ENCODE measurements at places on chromosomes 6 and 20.
A peak's percentile ranks its signal among the peaks of the same experiment; 100 is the strongest.

GRCh38 chr6:54236984-54237383, 71.3 kb upstream of the TINAG start:
- no peak for DNase-seq

GRCh38 chr6:25332655-25333071, 53.5 kb downstream of the CARMIL1 start:
- no peak for DNase-seq

DNA sequence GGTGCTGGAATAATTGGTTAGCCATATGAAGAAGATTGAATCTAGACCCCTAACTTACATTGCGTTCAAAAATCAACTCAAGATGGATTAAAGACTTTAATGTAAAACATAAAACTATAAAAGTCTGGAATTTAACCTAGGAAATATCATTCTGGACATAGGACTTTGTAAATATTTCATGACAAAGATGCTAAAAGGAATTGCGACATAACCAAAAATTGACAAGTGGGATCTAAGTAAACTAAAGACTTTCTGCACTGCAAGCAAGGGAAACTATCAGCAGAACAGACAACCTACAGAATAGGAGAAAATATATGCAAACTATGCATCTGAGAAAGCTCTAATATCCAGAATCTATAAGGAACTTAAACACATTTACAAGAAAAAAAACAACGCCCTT, 45.5 kb upstream of the SLC35F1 start:
- no peak for DNase-seq

DNA sequence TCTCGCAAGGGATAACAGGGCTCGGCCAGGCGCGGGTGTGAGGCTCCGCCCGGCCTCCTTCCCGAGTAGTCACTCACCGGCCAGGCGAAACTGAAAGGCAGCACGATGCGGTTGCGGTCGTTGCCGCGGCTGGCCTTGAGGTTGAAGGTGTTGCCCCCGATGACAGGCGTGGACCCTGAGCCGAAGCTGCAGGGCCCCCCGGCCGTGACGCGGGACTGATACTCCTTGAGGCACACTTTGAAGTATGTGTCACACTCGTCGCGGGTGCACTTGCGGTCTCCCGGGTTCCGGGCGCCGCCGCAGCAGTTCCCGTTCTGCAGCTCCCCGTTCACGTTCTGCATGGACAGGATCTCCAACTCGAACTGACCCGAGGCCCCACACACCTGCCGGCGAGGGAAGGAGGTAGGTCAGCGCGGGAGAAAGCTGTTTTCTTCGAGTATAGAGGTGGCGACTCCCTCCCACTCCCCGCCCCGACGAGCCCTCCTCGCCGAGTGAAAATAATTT, 1.1 kb downstream of the JAG1 start:
- peak; percentile 17 for DNase-seq

DNA sequence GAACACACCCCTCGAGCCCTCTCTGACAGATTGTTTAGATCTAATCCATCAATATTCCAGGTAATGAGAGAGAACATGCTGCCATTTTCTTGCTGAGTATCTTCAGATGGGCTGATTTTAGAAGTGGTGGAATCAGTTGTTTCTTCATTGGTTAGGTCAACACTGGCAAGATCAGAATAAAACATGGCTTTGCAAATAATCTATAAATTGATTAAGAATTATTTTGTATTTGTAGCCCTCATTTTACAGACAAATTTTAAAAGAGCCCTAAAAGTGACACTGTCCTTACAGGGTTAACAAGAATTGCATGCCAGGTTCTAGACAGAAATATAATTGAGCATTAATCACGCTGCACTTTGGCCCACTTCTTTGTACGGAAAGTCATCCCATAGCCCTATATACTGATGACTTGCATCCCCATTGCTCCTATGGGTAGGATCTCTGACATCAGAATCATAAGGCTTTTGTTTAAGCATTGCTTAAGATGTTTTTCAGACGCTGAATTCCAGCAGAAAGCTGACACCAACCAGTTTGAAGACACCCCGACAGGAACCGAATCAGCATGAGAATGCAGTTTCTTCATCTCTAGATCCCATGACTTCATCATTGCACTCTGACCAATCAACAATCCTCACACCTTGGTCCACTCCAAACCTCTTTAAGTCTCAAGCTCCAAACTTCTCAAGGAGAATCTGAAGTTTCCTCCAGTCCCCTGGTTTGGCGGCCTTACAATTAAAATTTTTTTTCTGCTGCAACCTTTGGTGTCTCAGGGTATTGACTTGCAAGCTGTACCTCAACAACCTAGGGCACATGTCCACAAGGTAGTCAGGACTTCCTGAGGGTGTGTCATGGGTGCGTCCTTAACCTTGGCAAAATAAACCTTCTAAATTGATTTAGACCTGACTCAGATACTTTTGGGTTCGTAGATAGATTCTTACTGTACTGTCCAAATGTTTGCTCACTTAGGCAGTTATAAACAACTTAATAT, 7.8 kb downstream of the TDP2 start:
- no peak for DNase-seq

DNA sequence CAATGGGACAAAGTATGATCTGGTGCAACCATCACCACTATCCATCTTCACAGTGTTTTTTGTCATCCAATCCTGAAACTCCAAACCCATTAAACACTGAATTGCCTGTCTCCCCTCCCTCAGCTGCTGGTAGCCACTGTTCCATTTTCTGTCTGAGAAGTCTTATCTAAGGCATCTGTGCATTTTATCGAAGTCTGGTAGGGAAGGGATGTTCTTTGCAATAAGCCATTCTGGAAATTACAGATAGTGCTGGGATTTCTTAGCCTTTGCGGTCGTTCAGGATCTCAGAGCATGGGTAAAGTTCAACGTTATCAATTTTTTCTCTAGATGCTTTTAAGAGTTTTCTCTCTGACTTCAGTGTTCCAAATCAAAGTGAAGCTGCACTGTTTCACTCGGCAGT, 24.1 kb downstream of the KIF25 start:
- DNase-seq: no peak

DNA sequence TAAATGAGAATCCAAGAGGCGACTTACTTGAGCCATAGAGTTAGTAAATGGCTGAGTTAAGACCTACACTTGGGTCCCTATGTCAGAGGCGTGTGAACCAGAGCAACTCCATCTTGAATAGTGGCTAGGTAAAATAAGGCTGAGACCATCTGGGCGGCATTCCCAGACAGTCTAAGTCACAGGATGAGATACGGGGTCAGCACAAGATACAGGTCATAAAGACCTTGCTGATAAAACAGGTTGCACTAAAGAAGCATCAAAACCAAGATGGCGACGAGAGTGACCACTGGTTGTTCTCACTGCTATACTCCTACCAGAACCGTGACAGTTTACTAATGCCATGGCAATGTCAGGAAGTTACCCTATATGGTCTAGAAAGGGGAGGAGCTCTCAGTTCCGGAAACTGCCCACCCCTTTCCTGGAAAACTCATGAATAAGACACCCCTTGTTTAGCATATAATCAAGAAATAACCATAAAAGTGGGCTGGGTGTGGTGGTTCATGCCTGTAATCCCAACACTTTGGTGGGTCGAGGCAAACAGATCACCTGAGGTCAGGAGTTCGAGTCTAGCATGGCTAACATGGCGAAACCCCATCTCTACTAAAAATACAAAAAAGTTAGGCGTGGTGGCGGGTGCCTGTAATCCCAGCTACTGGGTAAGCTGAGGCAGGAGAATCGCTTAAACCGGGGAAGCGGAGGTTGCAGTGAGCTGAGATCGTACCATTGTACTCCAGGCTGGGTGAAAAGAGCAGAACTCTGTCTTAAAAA, 43.9 kb upstream of the EEF1A1 start:
- DNase-seq: no peak

- no peak for DNase-seq
Measured at GRCh38 chr20:23179766-23180403, 93.8 kb upstream of the CD93 start.

DNA sequence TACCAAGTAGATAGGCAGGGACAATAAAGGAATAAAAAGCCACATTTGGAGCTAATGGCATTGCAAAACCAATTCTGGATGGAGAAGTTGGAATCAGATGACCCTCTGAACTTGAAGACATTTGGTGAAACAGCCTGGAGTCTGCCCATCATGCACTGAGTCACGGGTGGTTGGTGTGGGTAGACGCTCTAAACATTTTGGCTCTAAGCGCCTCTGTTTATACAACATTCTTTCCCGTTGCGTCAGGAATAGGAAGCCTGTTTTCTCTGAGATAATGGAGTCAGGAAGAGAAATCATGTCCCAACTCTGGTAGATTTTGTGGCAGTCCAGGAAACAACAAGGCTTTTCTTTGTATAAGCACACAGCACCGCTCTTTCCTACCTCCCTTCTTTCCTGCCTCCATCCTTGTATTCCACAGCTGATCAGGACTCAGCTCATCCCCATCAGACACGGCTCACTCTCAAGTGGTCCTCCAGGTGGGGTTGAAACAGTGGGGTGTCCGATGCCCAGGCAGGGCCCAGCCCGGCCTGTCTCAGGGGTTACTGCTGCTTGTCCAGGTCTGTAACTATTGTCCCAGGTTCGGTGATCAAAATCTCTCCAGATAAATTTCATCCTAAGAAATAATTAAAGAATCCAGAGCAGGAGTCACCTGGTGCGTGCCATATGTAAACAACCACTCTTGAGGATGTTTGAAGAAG, 12.1 kb upstream of the RAMACL start:
- no peak for DNase-seq

GRCh38 chr20:50350510-50351249, 159.5 kb upstream of the PTPN1 start:
- DNase-seq: no peak

DNA sequence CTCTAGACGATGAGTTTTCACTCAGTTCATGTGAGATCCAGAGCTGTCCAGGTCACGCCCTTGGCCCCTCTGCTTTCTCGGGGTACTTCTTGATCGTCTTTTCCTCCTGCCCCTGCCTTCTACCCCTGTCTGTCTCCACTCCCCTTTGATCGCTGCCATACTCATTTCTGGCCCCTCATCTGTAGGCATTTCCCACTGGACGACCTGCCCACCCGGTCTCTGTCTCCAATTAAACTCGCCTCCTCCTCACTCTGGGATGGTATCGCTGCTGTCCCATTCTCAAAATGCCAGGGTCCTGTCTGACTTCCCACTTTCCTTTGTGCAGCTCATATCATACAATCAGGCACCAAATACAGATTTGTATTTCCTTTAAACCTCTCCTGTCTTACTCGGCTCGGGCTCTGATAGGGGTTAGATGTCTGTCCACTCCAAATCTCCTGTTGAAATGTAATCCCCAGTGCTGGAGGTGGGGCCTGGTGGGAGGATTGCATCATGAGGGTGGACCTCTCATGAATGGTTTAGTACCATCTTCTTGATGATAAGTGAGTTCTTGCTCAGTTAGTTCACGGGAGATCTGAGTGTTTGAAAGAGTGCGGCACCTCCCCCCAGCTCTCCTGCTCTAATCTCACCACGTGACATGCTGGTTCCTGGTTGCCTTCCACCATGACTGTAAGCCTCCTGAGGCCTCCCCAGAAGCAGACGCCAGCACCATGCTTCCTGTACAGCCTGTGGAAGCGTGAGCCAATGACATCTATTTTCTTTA, 3.5 kb upstream of the SYNJ2 start:
- DNase-seq: no peak

GRCh38 chr6:162640756-162641155, 86.8 kb downstream of the PRKN start:
- no peak for DNase-seq

DNA sequence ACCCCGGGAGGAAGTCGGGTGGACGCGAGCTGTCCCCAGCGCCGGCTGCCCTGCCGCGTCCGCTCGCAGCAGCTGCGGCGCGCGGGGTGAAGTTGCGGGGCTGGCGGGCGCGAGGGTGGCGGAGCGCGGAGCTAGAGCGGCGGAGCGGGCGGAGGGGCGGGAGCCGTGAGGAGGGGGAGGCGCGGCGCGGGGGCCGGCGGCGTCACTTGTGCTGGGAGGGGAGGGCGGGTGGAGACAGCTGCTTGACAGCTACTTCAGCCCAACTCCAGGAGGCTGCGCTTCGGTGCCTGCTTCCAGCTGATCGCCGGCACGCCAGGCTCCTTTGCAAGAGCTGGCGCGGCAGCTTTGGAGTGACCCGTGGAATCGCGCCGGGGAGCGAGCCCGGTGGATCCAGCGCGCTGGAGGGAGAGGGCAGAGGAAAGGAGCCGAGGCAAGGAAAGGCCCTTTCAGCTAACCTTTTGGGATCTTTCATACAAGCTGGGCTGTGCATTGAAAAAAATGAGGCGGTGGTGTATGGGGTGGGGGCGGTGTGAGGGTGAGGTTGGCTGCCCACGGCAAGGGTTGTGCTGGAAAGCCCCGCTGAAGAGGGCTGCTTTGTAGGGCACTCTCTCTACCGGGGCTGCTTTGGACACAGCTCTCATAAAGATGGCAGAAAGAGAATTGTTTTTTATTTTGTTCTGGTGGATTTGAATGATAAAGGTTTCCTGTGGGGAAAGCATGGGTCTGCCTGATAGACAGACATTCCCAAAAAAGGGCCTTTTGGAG, 24.6 kb downstream of the RIPOR2 start:
- peak; percentile 75 for DNase-seq

DNA sequence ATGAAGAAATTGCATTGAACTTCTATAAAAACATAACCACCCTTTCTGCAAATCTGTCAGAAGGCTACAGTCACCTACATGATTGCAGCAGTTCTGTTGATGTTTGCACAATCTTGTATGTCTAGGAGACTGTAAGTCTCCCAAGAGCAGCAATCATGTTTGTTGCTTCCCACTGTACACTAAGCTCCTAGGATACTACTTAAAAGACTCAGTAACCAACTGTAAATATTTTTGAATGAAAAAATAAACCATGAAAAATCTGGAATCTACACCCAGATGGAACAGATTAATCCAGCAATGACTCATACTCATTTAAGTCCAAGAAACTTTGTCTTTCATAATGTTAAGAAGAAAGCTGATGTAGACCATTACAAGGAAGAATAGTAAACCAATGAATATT, 168.5 kb upstream of the ATXN1 start:
- no peak for DNase-seq

DNA sequence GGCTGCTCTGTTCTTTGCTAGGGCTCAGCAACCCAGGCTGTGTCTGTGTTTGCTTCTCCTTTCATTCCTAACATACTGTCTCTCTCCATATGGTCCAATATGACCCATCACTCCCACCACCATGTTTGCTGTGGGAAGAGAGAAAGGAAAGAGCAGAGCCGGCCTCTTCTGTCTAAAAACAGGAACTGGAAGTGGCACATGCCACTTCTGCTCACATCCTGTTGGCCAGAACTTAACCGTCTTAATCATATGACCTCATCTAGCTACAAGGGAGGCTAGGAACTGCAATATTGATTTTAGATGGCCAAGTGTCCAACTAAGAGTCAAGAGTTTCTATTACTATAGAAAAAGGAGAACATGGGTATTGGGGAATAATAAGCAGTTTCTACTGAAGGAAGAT, 212.5 kb upstream of the CHD6 start:
- no peak for DNase-seq

DNA sequence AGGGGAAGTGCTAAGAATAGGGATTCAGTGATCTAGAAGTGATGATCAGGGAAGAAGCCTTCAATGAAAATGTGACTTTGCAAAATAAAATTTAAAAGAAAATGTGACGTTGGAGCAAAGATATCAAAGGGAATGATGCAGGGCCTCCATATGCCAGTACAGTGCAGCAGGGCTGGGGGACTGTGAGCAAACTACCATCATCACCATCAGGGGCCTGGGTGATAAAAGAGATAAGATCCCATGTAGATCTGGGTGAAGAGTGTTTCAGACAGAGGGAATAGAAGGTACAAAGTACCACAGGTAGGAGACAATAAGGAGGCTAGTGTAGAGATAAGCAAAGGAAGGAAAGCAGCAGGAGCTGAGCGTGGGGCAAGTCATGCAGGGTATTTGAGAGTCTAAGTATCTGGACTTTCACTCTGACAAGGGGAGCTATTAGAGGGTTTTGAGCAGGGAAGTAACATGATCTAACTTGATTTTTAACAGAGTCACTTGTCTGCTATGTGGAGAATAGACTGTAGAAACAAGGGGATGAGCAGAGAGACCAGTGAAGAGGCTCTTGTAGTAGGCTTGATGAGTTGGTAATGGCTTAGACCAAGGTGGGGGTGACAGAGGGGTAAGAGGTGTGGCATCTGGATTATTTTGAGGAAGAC, 295.6 kb downstream of the ZFAND3 start:
- peak; percentile 90 for DNase-seq
